ENCODE measurements at places on chromosomes 2 and 18.

DNA sequence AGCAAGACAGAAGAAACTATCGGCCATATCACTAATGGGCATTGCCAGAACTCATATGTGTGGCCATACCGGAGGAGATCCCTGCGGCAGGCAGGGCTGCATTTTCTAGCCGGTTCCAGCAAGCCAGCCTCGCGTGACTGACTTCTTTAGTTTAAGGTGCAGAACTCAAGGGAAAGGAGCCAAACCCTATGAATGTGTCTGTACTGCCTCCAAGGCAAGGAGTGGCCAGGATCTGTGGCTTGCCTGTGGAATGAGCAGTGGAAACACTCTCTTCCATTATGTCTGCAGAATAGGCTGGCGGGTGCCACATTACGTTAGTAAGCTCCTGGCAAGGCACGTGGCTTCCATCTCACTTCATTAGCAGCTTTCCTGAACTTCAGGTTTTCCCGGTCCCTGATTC lies 137.6 kb downstream of the ATL2 start:
- peak; percentile 63 for DNase-seq

DNA sequence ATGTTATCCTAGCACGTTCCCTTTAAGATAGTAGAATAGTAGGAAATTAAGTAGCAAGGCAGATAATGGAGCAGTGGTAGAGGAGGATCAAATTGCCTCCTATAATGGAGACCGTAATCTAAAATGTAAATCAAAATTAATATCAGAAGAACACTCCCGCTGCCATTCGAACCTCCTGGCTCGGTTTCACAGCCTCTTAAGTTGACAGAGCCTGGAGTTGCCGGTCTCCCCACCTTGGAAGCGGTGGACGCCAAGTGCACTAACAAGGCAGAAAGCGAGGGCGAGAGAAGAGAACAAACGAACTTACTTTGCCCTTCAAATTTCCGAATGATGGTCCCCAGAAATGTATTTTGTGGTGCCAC lies 450 bp downstream of the KCNH7 start:
- no peak for DNase-seq

DNA sequence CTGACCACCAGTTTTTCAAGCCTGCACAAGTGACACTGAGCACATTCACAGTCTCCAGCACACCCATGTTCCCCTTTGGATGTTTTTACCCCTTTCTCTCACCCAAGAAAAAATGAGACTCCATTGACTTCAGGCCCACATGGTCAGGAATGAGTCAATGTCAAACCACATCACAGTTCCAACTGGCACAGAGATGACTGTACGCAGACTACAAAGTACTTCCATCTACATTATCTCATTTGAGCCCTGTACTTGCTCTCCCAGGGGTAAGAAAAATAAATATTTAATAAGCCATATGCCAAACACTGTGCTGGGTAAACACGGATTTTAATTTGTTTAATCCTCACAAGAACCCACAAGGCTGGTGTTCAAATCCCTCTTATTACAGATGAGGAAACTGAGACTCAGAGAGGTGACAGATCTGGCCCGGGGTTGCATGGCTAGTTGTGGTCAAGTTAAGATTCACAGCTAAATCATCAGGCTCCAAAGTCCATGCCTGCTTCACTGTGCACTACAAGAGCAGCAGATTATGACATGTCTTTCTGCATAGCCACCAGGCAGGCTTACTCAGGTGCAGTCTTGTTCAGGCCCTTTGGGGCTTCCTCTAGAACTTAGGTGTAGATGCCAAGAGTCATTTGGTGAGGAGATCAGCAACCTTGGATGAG lies 106.1 kb downstream of the TXNL1 start:
- peak; percentile 39 for DNase-seq

- no peak for DNase-seq
Observed at GRCh38 chr2:233593201-233593600, 24.2 kb upstream of the UGT1A8 start.

- no peak for DNase-seq
Observed at GRCh38 chr2:13201924-13202323, 485.2 kb downstream of the TRIB2 start.

DNA sequence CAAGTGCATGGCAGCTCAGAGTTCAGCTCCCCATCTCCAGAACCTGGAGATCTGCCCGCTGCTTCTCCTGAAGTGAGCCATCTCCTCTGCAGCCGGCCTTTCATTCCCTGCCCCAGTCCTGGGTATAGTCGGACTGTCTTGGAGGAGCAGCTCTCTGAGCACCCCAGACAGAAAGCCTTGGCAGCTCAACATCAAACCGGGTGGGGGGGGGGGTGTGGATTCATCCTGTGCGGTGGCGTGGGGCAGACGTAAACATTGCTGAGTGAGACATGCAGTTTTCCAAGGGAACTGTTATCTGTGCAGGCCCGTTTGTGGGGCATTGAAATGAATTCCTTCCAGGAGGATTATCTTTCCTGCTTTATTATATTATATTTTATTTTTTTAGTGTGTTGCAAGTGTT lies 125.9 kb upstream of the MYCN start:
- no peak for DNase-seq

DNA sequence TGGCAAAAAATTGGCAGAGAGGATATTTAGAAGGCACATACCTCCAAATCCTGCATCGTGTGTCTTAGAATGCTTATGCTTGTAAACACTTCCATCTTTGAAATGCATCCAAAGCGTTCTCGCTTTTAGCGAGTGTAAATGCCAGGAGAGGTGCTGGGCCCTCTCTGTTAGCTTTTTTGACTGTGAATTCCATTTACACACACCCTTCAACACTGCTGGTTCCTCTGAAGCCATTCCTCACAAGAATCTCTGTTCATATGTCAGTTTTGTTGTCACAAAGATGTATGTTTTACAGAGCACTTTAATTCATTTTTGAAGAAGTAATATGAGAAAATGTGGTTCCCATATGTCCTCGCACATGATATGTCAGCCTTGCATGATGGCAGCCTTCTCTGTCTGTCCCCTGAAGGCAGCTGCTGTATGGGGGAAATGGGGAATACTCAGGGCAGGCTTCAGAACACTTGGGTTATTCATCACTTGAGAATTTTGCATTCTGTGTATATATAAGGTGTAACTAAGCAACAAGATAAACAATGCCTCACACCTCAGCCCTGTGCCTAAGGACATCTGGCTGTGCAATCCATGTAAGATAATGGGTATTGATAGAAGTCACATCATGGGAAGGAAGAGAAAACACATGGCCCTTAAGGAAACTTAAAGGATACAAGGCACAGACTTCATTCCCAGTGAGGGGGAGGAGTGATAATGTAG lies 52.3 kb downstream of the RAB27B start:
- peak; percentile 82 for DNase-seq

DNA sequence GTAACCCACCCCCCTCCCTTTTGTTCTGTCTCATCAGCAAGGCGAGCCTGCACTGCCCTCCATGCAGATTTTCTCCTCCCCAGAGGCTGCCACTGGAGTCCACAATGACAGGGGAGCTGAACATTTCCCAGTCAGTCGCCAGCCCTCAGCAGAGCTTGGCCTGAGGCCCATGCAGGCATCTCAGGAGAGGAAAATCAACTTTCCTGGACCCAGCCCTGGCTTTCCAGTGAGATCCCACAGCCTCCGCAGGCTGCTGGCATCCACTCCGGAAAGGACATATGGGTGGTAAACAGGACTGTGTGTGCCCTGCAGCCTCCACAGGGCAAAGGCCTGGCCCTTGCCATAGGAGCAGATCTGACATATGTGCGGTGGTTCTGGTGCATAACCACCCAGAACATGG lies 253.8 kb downstream of the TNS1 start:
- no peak for DNase-seq

GRCh38 chr18:75681538-75682115 lies 254.1 kb upstream of the SMIM21 start:
- no peak for DNase-seq

DNA sequence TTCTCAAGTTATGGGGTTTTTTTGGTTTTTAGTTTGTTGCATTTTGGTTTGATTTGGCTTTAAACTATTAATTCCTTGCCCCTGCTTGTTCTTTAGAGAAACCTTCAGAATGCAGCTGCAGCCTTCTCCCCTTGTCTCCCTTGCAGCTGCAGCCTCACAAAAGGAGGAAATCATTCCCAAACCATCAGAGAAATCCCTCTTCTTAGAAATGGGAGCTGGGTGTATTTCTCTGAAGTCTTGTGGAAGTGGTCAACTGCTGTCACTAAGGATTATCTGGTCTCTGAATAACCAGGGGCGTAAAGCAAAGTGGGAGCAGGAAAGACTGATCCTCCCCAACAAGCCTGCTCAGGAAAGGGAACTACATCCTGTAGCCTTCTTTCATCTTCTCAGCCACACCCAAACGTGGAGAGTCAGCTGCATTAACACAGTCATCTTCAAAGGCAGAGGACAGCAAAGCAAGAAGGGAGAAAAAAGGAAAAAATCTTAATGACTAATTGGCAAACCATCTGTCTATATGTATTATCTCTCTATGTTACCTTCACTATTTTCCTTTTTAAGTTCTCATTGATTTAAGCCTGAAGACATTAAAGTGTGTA lies 1834.1 kb upstream of the PIK3C3 start:
- no peak for DNase-seq

DNA sequence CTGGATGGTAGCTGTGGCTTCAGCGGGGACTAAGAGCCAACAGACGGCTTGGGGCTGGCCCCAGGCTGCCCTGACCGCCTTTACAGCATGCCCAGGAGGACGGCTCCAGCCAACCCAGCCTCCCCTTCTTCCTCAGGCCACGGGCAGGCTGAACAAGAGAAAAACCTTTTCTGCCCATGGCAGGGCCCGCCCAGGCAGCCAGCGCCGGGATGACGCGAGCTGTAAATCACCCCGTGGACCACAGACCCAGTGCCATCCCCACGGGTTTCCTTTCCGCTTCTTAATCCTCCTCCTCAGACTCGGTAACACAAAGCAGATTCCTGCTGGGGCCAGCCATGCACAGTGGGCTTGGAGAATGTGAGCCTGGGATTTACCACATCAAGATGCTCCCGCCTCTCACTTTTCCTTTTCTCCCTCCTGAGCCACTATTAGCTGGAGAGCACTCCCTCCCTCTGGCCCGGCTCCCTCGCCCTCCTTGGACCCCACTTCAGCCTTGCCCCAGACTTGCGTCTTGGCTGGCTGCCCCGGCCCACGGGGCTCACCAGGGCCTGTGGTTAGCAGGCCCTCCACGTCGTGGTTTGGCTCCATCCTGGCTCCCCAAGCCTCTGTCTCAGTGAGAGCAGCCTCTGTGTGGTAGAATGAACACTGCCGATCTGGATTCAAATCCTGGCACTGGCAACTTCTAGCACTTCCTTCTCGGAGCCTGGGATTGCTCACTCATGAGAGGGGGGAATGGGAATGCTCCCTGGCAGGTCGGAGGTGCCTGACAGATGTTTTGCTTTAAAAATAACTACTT lies 31.4 kb downstream of the ATOH8 start:
- peak; percentile 98 for DNase-seq

DNA sequence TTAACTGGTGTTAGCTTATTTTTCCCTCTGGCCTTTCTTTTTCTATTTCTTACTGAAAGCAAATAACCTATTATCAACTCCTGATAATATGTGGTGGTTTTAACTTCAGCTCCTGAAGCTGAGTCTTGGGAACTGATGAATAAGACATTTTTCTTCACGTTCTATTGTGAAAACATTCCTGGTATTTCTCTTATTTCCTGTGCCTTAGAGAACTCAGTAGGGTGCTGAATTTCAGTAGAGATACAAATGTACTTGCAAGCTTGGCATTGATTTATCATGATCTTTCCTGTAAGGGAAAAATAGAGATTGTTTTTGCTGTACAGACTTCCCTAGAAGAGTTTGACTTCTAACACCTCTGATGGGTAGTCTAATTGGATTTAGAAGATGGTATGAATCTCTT lies 52.8 kb upstream of the DCC start:
- peak; percentile 55 for DNase-seq
